Urinary bladder (tissue), 4 donors: ENCODE measurements at places on chromosomes 16 and 17. TPM values are rescaled to one million over a fixed set of nuclear protein-coding genes. Genes with fewer than 3 reads are reported as not detected.

AOC2 gene
- 0.42 TPM for total RNA-seq

SALL1 gene
- total RNA-seq, result 1.0 TPM

KRTAP1-1 gene
- total RNA-seq, result not detected

RRN3 gene
- total RNA-seq, result 40.6 TPM

ABCC12 gene
- total RNA-seq, result not detected

DPEP2 gene
- total RNA-seq, result 2.3 TPM

APOH gene
- not detected for total RNA-seq

ABCC6 gene
- total RNA-seq, result 2.8 TPM

TPSD1 gene
- 1.1 TPM for total RNA-seq

ACSM5 gene
- 0.32 TPM for total RNA-seq

CFAP52 gene
- 0.26 TPM for total RNA-seq

NKD1 gene
- 6.2 TPM for total RNA-seq

NUBP2 gene
- 29.5 TPM for total RNA-seq
